Right ventricle myocardium superior (tissue), 1 donor: ENCODE measurements at places on chromosomes 7 and 10.

GRCh38 chr10:34432589-34432988, 382.5 kb downstream of the PARD3 start:
- no peak for DNase-seq

DNA sequence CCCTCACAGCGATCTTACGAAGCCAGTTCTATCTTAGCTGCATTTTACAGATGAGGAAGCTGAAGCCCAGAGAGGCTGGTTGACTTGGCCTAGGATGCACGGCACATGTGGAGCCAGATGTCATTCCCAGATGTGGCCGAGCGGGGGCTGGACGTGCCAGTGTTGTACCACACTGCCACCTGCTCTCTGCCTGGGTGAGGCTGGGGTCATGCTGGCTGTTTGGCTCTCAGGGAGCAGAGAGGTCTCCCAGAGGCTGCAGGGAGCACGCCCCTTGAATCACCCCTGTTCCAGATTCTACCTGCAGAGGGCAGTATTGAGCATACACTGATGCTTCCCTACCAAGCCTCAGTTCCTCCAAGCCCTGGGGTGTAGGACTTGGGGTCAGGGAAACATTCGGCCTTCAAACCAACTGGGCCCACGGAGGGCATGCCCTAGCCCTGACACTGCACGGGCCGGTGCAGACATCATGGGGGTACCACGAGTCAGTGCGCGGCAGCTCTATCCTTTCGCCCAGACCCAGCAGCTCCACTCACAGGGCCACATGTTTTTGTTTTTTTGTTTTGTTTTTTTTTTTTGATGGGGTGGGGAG, 3.8 kb upstream of the GTF2IRD1 start:
- DNase-seq, result peak; percentile 49

- DNase-seq, result no peak
Observed at GRCh38 chr7:85664341-85664740, 477.5 kb upstream of the SEMA3D start.

DNA sequence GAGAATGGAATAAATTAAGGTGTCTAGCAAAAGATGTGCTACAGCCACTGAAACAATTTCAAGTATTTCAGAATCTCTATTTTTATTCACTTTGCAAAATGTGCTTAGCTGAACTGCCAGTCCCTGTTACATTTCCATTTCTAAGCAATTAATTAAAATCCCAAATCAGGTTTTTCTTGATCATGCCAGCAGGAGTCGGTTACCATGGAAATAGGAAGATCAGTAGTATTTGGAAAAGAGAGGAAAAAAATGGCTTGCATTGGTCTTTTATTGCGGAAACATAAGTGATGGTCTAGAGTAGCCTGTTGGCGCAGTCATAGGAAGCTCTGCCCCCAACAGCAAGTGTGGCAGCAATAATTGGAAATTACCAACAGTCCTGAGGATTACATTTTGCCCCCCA, 867.1 kb downstream of the GATA3 start:
- DNase-seq, result no peak

DNA sequence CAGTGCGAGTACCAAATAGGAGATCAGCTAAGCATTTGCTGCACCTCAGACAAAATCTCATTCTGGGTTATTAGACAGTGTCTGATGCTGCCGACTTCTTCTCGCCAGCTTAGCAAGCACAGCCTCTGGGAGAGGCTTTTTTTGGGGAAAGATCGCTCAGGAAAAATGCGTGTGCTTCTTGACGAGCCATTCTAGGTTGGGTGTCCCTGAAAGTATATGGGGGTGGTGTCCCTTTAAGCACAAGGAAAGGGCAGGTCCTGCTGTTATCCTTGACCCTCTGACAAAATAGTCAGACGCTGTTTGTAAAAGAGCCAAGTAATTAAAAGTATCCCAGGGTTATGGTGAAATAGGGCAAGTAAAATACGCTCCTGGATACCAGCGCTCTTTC, 540.1 kb upstream of the FZD8 start:
- DNase-seq, result no peak

DNA sequence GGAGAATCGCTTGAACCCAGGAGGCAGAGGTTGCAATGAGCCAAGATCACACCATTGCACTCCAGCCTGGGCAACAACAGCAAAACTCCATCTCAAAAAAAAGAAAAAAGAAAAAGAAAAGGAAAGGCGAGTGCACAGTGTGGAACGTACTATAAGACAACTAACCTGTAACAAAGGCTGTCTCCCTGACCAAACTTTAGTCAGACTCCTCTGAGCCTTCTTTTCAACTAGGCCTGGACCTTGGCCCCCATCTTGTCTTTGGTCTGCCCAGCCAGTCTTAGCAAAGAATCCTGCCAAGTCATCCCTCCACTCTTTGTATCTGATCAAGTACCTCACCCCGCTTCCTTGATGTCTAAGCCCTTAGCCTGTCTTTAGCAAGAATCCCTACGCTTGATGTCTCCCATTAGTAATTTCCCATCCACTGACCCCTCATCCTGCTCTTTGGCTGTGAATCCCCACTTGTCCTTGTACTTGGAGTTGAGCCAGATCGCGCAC, 68.9 kb upstream of the KDM7A start:
- no peak for DNase-seq

DNA sequence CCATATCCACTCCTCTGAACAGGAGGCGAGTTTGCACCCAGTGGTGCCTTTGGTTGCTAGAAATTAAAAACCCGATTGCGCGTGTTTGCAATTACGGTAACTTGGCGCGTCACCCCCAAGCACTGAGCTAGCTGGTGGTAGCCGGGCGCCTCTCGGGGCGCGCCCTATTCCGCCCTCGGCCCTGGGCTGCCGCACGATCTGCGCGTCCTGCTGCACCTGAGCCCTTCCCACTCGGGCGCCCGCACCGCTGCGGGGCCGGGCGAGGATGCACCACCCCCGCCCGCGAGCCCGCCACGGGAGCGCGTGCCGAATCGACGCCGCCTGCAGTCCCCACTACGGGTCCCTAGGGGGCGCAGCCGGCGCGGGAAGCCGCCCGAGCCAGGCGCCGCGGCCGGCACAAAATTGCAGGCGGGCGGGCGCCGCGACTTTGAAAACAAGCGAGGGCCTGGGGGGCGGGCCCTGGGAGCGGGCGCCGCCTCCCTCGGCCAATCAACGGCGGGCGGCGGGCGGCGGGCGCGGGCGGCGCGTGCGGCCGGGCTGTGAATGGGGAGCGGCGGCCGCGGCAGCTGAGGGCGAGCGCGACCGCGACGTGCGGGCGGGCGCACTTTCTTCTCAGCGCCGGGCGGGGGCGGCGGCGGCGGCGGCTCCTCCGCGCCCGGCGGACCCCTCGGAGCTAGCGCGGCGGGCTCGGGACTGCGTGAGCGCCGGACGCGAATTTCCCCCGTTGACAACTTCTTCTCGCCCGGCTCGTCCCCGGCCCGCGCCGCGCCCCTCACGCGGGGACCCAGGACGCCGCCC, at the start of gene SDK1:
Gene SDK1 (plus strand): TSS at position 602 of the 798 bp plus-strand sequence. CDS start 335 bp downstream, outside the sequence.
- DNase-seq, result peak; percentile 95

DNA sequence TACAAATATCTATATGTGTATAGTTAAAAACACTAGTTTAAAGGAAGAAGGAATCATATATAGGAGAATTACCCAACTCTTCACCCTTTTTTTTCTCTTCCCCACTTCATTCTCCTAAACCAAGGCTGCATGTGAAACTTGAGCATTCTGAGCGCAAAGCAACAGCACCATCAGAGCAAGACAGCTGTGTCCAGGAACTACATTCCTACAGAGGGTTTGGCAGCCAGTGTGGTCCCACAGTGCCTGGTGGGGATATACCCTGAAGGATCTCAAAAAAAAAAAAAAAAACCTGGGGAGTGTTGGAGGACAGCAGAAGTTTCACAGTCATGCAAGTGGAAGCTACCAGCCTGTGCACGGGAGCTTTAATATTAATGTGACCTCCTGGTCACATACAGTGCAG, 310.4 kb downstream of the CTNNA3 start:
- no peak for DNase-seq

- DNase-seq, result no peak
Observed at GRCh38 chr7:70189776-70190175, 591.5 kb downstream of the AUTS2 start.

DNA sequence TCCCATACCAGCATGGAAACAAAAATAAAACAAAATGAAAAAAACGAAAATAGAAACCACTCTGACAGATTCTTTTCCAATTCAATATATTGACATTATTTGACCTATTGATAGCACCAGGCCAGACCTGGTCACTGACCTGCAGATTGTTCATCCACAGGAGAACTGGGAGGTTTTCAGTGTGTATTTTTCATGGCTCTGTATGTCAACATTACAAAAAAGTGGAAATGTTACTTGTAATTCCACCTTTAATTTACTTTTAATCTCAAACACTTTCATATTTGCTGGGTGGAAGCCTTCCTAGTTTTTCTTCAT, 2.9 kb downstream of the HKDC1 start:
- no peak for DNase-seq

DNA sequence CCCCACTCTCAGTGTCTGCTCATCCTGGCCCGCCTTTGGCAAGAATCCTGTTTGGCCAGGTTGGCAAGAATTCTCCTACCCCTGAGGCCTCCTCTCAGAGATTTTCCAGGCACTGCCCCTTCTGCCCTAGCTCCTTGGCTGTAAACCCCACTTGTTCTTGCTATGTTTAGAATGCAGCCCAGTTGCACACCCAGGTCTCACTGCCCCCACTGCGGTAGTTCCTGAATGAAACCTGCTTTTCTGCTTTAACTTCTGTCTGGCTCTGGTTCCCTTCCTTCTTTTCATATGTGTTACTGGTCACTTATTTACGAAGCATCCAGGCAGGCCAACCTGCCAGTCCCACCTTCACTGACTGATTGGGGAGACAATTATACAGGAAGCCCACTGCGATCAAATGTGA, 576.9 kb downstream of the GLRX3 start:
- DNase-seq, result no peak

DNA sequence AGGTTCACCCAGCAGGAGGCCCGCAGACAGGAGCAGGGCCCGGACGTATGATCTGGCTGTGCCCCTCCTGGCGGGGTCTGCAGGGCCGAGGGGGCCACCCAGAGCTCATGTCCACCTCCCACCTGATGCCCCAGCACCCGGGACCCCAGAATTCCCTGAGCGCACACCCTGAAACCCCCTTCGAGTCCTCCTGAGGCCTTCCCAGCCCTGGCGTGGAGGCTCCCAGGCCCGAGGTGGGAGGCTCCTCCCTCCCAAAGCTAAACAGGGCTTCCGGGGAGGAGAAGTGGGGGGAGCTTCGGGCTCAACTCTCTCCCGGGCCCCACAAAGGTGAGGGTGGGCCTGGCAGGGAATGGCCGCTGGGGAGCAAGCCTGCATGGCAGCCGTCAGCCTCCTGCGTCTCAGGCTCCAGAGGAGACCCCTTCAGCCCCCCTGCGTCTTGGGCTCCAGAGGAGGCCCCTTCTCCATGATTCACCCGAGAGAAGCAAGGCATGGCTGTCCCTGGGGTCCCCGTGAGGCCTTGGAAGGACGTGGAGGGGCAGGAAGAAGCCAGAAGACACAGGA, 30.2 kb downstream of the MICALL2 start:
- DNase-seq, result no peak

GRCh38 chr10:48777110-48777509, 92.4 kb downstream of the WDFY4 start:
- DNase-seq, result no peak

- no peak for DNase-seq
Observed at GRCh38 chr7:29140873-29141468, 5.4 kb downstream of the CPVL start.

DNA sequence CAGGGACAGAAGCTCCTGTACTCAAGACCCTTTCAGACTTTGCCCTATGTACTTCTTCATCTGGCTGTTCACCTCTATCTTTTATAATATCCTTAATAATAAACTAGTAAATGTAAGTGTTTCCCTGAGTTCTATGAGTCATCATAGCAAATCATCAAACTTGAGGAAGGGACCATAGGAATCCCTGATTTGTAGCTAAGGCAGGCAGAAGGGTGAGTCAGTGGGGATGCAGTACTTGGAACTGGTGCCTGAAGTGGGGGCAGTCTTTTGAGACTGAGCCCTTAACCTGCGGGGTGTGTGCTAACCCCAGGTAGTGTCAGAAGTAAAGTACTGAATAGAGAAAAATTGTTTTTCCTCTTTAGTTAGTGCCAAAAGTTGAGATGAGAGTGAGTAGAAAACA, 6.2 kb upstream of the TMEM243 start:
- DNase-seq, result no peak

GRCh38 chr7:87512906-87513305, 37.4 kb upstream of the ABCB4 start:
- no peak for DNase-seq

DNA sequence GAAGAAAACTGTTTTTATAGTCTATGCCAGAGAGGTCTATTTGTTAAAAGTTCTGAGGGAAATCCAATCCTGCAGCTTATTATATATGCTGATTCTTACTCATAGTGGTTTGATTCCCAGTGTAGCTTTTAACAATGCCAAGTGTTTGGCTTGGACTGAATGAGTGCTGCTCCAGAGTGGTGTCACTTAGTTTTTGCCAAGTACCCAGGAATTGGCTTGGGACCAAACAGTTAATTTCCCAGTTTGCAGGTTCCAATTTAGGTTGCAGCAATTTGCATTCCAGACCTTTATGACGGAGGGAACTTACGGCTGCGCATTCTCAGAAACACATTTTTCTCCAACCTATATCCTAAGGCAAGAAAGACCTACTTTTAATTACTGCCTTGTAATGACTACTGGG, 32.4 kb downstream of the NSUN6 start:
- no peak for DNase-seq

- no peak for DNase-seq
Observed at GRCh38 chr10:75335983-75336382, 65.6 kb downstream of the ZNF503 start.

DNA sequence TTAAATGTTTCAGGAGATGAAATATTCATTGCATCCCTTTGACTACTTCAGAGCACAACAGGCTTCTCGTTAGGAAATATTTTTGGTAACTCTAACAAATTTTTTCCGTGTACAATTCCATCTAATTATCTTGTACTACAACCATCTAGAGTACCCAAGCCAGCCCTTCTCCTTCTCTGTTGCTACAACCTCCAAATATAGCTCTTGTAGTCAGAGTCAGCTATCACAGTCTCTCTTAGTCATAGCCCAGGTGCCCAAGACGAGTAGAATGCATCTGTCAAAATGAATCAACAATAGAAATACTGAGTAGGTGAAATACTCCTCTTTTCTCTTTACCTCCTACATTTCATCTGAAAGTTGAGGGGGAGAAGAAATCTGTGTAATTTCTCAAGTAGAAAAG, 74.0 kb downstream of the INHBA start:
- no peak for DNase-seq

GRCh38 chr10:123726836-123727235, 60.7 kb downstream of the GPR26 start:
- DNase-seq, result no peak

DNA sequence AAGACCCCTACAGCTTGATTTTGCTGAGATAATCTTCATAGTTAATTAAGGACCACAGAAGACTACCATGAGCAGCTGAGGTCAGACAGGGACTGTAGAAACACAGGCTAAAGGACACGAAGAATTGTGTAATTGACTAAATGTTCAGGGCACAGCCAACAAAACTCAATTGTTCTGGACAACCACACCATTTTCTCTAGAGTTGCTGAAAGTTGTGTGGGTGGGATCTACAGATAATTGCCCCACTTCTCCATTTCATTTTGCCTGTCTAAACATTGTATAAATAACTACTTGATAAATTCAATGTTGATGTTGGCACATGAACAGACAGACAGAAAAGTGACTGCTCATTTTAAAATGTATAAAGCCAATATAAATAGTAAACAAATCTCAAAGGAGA, 39.0 kb upstream of the SLC16A12 start:
- no peak for DNase-seq
